ENCODE measurements at places on chromosomes 7 and 10.

DNA sequence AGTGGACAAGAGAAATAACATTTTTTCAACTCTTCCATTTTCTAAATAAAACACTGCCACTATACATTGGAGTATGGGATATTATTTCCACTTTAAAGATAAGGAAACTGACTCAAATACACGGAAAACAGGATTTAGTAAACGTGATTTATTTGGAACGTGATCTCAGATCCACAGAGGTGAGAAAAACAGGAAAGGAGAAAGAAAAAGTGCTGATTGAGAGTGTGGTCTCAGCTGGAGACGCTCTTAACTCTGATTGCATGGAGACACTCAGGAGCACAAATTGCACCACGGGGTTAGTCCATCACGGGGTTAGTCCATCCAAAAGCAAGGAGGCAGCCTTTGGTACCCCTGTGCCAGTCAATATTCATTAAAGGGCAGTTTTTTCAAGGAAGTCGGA lies 142.5 kb downstream of the GNAT3 start:
- DNase-seq: no peak

DNA sequence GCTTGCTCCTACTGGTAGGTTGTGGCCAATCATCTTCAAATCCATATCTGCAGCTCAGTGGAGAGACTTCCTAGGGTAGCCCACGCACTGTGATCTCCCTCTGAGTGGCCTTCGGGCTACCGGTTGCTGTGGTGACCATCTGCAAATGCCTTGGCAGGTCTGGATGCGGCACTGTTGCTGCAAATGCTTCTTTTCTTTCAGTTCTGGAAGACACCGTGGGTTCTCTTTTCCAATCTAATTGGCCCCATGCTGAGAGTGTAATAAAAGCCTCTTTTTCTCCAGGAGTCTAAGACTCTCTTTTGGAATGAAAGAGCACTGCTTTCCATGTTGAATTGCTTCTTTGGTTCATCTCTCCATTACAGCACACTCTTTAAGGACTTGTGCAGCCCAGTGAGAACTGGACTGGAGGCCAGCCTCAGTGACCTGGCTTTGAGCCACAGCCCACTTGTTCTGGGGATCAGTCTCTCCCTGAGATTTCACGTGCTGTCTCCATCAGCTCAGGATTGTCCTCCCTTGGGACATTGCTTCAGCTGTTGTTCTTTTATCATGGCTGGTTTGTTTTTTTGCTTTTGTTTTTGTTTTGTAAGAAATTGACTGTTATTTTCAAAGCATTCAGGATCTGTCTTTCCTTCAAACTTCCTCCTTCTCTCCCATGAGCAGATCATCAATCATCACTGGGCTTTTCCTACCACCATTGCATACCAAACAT lies 286.6 kb downstream of the BMPER start:
- DNase-seq: no peak

DNA sequence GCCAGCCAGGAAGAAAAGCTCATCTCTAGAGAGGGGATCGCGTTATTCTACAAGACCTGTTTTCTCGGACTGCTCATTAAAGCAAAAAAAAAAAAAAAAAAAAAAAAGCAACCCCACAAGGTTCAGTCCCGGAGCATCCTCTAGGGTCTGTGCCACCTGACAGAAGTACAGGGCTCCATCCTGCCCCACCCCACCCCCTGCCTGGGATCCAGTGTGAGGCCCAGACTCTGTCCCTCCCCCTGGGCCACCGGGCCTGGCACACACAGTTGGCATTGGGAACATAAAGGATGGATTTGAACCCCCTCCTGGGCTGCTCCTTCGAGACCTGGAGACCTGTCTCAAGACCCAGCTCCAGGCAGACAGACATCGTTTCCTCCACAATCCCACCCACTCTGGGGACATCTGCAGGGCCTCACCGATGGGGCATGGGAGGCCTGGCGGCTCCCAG lies 688 bp downstream of the ORAI2 start:
- DNase-seq: no peak

- no peak for DNase-seq
These were observed 50.7 kb downstream of the KCNMA1 start for GRCh38 chr10:77586719-77587415.

DNA sequence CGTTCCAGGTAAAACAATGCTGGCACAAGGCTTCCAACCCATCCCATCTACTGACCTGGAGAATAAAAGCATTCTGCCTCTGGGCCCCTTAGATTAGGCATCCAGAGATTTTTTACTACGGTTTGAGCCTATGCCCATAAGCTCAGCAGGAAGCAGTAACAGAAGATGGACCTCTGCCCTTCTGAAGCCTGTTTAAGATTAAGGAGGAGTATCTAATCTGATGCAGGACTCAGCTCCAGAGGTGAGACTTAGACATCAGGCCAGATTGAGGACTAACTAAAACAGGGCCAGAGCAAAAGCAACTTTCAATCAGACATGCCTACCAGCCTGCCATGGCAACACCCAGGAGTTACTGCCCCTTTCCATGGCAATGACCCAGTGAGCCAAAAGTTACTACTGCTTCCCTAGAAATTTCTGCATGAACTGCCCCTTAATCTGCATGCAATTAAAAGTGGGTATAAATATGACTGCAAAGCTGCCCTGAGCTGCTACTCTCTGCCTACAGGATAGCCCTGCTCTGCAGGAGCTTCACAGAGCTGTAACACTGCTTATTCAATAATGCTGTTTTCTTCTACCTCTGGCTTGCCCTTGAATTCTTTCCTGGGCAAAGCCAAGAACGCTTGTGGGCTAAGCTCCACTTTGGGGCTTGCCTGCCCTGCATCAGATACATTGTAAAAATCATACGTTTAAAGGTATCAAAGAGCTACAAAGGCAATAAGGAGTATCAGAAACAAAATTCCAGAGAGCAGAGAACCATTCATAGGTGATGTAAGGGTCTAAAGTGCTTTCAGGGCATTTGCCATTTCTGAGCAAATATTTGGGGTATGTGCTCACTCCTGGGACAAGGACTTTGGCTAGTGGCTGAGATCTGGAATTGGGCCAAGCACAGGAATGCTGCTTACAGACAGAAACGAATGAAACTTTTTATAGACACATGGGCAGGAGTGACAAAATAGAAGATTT lies 25.0 kb upstream of the CNNM1 start:
- DNase-seq: no peak

GRCh38 chr10:102713539-102713813 lies 721 bp downstream of the ARL3 start:
- no peak for DNase-seq

GRCh38 chr7:50431722-50432305 lies 18.3 kb downstream of the FIGNL1 start:
- DNase-seq: no peak

DNA sequence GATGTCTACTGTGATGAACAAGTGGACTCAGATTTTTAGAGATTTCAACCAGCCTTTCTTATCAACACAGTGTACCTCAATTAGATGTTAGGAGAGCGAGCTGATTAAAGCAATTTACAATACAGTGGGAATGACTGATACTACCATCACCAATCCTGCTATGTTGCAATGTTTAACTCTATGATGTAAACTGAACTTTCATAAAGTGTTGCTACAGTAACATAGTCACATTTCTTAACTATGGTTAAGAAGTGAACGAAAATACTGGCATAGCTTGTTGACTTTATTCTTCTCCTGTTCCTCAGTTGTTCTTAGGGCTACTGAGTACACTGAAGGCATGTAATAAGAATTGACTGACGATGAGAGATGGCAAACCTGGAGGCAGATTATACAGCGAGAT lies 139.8 kb downstream of the MYOF start:
- no peak for DNase-seq

GRCh38 chr10:87059401-87059800 lies 35.2 kb downstream of the GLUD1 start:
- DNase-seq: no peak

GRCh38 chr7:17690030-17690429 lies 250.3 kb downstream of the SNX13 start:
- no peak for DNase-seq

GRCh38 chr7:45682358-45682735 lies 108.2 kb downstream of the ADCY1 start:
- DNase-seq: no peak

GRCh38 chr10:13316635-13317311 lies 16.9 kb upstream of the PHYH start:
- DNase-seq: no peak

DNA sequence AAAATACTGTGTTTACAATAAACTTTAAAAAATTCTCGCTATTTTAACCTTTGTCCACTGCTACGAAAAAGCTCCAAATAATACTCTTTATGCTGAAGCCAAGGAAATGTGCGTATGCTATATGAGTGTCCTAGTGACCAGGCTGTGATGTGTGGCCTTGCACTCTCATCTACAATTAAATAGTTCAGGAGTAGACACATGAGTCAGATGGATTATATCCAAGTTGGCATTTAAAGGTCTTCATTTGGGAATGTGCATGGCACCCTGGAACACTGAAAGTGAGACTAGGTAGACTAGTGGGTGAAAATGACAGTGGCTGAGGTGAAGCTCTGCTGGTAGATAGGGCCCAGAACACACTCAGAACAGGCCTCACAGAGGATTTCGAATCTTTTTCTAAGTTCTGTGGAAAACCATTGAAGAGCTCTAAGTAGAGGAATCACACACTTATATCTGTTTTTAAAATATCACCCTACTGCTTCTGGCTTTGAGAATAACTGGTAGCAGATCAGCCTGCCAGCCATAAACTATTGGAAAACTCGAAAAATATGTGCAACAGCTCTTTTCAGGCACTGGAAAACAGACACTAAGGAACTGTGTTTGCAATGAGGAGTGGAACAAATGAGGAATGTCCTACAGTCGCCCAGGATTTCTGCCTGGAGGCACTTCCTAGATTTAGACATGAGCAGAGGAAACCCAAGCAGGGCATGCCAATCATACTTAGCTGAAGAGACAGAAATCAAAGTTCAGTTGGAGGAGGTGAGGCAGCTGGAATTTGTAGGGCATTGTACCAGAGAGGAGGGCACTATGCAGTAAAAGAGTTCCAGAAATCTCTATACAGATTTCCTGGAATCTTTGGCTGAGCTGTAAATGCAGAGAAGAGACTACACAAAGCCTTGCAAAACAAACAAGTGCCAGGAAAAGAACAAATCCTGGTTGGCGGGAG lies 603.8 kb upstream of the LRRTM3 start:
- no peak for DNase-seq

GRCh38 chr7:43825391-43825808 lies 43.9 kb downstream of the MRPS24 start:
- no peak for DNase-seq

- no peak for DNase-seq
These were observed 20.2 kb downstream of the SLC16A12 start for GRCh38 chr10:89515031-89515841.

DNA sequence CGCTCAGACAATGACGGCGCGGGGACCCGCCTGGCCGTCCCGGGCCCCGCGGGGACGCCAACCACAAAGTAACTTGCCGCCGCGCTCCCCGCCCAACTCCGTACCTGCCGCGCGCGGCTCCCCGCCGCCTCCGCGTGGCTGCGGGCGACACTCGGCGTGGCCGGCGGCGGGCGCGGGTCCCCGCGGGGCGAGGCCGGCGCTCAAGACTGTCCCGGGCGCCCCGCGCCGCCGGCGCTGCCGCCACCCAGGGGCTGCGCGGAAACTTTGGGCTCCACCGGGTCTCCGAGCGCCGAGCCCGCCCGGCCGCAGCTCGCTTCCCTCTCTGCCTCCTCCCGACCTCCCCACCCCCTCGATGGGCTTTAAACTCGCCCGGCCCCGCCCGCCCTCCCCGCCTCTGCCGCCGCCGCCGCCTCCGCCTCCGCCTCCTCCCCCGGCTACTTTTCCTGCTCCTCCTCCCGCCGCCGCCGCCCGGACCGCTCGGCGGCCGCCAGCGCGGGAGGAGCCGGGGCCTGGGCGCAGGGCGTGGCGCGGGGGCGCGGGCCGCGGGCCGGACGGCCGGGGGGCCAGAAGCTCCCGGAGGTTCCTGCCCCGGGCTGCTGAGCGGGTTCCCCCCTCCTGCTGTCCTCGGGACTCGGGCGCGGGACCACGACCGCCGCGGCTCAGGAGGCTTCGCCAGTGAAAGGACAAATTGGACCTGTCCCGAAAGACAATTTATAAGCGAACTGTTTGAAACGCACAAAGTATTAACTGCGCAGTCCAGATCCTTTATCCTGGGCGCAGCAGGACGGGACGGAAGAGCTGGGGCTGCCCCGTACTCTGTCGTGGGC lies 10.6 kb upstream of the GRB10 start:
- no peak for DNase-seq

- DNase-seq: no peak
These were observed 30.5 kb upstream of the VWDE start for GRCh38 chr7:12434012-12434642.

DNA sequence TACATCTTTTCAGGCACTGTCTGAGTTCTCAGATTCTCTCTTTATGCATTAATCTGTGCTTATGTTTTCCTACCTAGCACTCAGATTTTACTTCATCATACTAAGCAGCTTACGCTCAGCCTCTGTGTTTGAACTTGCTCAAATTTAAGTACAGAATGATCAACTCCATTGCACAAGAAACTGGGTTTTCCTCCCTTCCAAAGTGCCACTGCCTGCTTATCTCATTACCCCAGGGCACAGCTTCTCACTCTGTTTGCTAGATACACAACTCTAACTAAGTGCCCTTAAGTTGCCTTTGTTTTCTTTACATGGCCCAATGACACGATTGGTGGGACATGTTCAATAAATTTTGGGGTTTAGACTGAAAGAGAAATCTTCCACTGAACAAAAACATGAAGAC lies 267.7 kb downstream of the GFRA1 start:
- no peak for DNase-seq

- no peak for DNase-seq
These were observed 20.6 kb upstream of the PDCD4 start for GRCh38 chr10:110851020-110851612.

DNA sequence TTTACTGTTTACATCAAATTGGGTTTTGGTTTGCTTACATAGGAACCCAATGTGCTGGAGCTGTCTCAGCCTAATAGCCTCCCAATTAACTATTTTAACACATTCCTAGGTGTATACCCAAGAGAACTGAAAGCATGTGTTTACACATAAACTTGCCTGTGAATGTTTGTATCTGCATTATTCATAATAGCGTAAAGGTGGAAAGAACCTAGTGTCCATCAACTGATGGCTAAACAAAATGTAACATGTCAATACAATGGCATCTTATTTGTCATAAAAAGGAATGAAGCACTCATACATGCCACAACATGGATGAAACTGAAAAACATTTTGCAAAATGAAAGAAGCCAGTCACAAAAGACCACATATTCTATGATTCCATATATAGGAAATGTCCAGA lies 160.6 kb upstream of the EEPD1 start:
- DNase-seq: no peak

Data from stimulated activated CD8-positive, alpha-beta memory T cell treated with anti-CD3 and anti-CD28 coated beads, Interleukin-7, amount 100 ng/mL, for 4 hours (primary cell).